ENCODE measurements at places on chromosomes 2 and 18.

GRCh38 chr2:224126003-224126402, 86.9 kb upstream of the SERPINE2 start:
- no peak for DNase-seq

DNA sequence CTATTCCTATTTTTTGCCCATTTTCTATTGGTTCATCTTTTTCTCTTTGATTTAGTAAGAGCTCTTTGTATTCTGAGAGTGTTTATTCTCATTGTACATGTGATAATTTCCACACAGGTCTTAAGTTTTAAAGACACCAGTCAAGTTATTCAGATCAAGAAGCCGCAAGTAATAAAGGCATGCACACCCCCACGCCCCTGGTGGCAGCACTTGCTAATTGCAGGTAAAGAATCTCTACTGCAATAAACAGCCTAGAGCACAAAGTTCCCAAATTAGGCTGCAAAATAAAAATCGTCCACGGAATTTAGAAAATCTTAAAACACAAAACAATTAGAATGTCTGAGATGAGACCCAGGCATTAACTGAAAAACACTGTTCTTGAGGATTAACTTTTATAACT, 45.2 kb downstream of the ST3GAL5 start:
- peak; percentile 49 for DNase-seq

- no peak for DNase-seq
Measured at GRCh38 chr2:171147081-171147480, 13.6 kb downstream of the TLK1 start.

DNA sequence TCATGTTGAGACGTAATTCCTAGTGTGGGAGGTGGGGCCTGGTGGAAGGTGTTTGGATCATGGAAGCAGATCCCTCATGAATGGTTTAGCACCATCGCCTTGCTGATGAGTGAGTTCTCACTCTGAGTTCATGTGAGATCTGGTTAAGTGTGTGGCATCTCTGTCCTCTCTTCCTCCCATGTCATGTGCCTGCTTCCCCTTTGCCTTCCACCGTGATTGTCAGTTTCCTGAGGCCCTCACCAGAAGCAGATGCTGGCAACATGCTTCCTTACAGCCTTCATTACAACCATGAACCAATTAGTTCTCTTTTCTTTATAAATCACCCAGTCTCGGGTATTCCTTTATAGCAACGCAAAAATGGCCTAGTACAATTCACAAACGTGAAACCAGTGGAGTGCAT, 14.6 kb upstream of the MCM6 start:
- DNase-seq, result no peak

DNA sequence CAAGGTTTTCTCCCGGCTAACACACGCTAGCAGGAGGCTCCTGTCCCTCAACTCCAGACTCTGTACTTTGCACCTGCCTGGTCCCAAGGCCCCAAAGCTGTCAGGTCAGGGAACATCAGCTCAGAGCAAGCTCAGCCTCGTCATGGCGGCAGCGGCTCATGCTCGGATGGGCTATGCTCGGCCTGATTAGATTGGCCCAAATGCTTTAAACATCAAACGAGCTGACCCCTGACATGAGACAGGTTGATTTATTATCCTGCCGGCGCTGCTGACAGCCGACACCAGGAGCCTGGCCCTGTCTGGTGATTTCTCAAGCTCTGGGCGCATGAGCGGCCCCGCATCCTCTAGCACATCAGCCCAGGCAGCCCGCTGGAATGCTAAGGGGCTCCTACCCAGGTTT, 436.4 kb downstream of the EIPR1 start:
- DNase-seq, result no peak

GRCh38 chr2:192194265-192194865, 368 bp downstream of the TMEFF2 start:
- DNase-seq, result no peak

DNA sequence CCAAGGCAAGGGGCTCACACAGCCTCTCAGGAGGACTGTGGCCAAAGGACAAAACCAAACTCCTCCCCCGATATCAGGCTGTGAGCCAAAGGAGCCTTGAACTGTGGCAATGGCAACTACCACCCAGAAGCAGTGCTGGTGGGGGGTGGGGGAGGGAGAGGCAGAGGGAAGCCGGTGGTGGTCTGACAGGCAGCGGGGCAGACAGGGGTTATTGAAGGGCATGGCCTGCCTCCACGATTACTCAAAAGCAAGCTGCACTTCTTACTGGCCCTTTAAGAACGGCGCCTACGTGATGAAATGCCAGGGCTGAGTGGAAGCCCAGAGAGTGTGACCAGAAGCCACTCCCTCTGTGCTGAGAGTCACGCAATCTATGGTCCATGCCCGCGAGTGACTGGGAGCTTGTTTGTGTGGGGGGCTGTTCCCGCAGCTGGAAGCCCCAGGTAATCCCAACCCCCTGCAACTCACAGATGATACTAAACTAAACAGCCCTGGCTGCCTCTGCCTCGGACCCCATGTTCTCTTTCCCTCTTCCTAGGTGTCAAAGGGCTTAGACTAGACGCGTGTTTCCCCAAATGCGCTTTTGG, 128.2 kb upstream of the CXCR4 start:
- peak; percentile 60 for DNase-seq

- no peak for DNase-seq
Measured at GRCh38 chr18:26911840-26912239, 46.3 kb upstream of the AQP4 start.
